Stimulated activated CD4-positive, alpha-beta T cell treated with anti-CD3 and anti-CD28 coated beads, TNF-alpha, amount 100 ng/mL, for 48 hours (primary cell): ENCODE measurements at places on chromosomes 13 and 19.

DNA sequence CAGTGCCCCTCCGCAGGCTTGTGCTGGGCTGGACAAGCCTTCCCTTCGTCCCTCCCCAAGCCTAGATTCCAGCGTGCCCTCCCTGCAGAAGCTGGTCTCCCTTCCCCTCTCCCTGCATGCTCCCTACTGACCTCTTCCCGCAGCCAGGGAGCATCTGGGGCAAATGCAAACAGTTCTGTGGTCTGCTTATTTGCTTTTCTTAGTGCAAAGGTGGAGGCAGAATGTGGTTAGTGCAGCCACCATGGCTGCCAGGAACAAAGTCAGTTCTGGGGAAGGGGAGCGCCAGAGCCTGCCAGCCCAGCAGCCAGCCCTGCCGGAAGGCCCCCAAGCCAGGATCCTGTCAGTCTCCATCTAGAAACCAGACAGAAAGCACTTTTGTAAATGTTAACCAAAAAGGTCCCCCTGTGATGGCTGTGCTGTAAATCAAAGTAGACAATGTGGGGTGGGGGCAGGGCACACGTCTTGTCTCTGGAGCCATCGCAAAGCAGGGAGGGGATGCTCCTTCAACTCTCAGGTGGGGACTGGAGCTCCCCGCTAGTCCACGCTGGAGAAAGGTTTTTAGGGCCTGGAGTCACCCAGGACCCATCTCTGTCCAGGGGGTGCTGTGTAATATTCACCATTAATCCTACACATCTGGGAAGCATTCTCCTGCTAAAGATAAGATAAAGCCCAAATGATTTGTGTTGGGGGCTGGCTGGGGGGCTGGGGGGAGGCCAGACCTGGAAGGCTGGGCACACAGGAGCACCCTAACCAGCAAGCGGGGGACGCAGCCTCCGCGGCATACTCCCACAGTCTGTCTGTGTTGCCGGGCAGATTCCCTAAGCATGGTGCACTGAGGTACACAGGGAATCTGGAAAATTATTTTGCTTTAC is 30.9 kb downstream of the SERP2 start:
- DNase-seq, result no peak

DNA sequence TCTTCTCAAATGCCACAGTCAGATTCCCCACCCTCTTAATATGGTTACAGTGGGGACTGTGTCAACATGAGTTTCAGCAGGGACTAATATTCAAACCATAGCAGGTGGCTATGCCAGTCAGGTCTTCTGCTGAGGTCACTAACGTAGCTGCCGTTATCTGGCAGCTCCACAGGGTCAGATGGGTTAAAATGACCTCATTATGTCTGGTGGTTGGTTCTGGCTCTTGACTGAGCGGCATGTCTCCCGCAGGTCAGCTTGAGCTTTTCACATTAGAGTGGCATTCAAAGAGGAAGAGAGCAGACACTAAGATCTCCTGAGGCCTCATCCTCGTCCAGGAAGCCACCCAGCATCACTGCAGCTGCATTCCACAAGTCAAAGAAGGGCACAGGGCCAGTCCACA is 21.4 kb upstream of the IPO5 start:
- DNase-seq, result no peak

DNA sequence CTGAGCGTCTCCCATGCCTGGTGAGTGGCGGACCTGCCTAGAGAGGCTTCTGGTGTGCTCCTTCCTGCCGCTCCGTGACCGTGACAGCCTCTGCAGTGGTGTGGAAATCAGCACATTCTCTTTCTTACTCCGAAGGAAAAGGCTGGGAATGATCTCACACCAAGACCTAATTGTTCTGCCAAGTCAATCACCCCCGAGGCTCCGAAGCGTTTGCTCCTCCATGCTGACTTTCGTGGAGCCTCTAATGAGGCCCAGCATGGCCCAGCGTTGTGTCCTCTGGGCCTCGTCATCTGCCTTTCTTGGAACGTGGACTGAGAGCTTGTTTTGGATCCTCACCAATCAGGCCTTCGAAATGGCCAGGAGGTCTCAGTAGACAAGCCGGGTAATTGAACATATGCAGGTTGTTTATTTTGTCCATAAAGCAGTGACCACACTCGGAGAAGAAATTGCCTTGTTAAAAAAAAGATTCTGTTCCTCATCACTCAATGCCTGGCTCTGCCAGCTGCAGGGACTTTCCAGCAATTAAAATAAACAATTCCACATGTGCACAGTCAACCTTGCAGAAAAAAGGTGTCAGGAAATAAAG is 107.1 kb downstream of the UBL3 start:
- no peak for DNase-seq

DNA sequence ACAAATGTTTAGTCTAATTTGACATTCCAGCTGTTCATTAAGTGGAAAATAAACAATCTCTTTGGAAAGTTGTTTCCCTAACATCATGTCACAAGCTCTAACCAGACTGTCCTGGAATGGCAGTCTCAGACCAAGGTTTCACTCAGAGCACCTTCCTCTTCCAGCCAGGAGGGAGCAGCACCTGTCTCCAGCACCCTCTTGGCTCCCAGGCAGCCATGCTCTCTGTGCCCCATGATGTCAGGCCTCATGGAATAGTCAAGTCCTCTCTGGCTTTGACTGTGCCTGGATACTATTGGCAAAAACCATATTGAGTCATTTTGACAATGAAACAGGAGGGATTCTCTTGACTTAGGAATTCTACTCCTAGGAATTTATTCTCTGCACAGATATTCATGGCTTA is 171.4 kb downstream of the OXGR1 start:
- no peak for DNase-seq

- DNase-seq, result no peak
Observed at GRCh38 chr19:44525721-44526430, 3.6 kb downstream of the CEACAM20 start.

DNA sequence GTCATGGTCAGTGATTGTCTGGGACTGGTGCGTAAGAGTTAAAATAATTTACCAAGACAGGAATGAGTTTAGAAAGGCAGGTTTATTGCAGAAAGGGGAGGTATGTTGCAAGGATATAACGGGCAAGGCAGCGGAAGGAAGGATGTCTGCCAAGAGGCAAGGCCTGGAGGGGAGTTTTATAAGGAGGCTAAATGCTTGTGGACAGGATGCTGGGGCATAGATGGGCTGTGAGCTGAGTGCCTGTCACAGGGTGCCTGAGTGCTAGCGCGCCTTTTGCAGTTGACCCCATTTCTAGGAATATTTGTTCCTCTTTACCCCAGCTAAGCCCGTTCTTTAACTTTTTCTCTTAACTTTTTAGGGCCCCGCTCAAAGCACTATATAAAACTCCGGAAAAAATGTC is 58.7 kb downstream of the TEX26 start:
- DNase-seq, result no peak

DNA sequence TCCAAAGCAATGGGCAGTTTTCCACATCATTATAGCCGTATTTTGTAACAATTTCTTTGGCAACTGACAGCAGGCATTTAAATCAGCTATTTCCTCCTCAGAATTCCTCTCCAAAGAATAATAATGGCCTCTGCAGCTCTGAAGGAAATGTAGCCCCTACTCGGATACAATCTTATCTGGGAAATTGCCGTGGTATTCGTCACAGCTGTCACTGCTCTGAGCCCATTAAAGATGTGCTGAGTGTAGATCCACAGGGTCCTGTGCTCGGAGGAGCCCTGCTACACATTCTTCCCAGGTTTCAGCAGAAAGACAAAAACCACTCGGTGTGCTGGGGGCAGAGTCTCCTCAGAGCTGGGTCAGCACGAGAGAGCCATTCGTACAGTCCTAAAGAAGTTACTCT is 33.1 kb downstream of the MZT1 start:
- no peak for DNase-seq

GRCh38 chr13:20696073-20696472 is 7.4 kb upstream of the IL17D start:
- no peak for DNase-seq

DNA sequence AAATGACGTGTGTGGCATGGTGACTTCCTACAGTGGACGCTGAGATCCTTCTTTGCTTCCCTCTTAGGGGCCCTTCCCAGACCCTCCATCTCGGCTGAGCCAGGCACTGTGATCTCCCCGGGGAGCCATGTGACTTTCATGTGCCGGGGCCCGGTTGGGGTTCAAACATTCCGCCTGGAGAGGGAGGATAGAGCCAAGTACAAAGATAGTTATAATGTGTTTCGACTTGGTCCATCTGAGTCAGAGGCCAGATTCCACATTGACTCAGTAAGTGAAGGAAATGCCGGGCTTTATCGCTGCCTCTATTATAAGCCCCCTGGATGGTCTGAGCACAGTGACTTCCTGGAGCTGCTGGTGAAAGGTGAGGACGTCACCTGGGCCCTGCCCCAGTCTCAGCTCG is 5.2 kb downstream of the LAIR2 start:
- no peak for DNase-seq

GRCh38 chr13:53821632-53822031 is 793.0 kb downstream of the OLFM4 start:
- DNase-seq, result no peak

DNA sequence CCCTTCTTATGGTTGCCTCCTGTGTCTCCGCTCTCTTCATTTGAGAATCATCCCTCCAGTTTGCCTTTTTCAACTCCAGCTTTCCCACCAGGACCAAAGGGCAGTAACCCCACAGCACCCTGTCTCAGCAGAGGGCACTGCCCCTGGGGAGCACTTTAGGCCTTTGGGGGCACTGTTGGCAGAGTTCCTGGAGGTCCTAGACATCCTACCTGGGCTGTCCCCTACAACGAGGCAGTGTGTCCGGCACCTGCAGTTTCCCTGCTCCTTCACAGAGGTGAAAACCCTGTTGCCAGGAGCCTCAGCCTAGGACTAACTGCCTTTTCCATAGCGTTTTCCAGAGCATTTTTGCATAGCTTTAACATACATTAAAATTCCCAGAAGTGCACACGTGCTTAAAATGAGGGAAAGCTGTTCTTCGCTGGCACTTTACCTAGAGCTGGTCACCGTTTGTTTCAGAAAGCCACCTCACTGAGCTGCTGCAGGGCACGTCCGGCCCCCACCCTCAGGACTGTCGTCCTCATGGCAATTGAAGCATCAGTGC is 234.9 kb downstream of the TEX29 start:
- DNase-seq, result no peak

DNA sequence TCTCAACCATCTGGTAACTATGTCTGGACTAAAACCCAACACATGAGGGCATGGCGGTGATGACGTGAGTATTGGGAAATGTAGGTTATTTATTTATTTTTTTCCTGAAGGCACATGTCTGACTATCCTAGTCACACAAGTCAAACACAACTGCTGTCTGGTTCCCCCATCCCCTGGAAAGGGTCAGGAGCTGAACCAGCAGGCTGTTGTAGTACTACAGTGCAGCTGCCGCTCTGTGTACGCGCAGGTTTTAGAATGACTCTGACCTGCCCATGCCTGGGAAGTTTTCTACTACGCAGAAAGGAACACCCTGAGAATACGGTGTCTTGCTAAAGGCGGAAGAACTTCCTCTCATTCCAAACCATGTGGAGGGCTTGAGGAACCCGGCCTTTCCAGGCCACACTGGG is 1.2 kb downstream of the SLC7A1 start:
- peak; percentile 29 for DNase-seq

GRCh38 chr13:66659701-66660467 is 570.3 kb downstream of the PCDH9 start:
- no peak for DNase-seq

GRCh38 chr13:102902789-102903347 is 57.0 kb downstream of the ERCC5 start:
- no peak for DNase-seq

GRCh38 chr13:27425158-27425917 is 919 bp downstream of the GTF3A start:
- DNase-seq, result no peak

DNA sequence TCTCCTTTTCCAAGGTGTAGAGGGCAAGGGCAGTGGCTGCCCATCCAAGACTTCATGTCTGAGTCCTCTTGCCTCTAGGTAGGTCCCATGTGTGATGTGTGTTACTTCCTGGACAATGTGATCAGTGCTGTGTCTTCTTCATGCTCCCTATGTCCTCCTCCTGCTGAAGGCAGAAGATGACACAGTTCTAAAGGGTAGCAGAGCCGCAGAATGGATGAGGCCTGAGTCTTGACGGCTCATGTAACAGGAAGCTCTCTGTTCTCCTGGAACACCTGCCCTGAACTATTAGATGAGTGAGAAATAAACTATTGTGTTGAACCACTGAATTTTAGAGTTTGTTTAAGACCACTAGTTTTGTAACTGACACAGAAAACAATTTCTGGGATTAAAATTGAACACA is 165.9 kb downstream of the NDFIP2 start:
- no peak for DNase-seq

GRCh38 chr19:50897191-50897607 is 14.0 kb downstream of the KLK4 start:
- DNase-seq, result no peak

- DNase-seq, result no peak
Observed at GRCh38 chr19:5148794-5149190, 179.9 kb downstream of the KDM4B start.

- no peak for DNase-seq
Observed at GRCh38 chr13:31012655-31013024, 80.2 kb downstream of the TEX26 start.

GRCh38 chr19:45168767-45169351 is 8.1 kb upstream of the NKPD1 start:
- DNase-seq, result no peak

GRCh38 chr13:40403509-40404241 is 262.8 kb downstream of the FOXO1 start:
- no peak for DNase-seq

DNA sequence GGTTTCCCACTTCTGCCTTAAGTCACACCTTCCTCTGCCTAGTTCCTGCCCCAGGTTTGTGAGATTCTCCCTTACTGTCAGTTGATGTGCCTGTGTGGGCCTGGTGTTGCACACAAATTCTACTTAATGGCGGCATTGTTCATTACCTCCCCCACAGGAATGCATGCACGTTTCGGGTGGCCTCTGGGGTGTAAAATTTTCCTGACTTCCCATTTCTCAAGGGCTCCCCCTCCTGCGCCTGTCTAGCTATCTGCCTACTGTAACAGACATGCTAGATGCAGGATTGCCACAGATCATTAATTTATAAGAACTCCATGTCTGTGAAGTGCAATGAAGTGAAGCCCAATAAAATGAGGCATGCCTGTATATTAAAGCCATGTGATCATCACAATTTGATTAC is 1466.3 kb downstream of the PCDH9 start:
- DNase-seq, result no peak

DNA sequence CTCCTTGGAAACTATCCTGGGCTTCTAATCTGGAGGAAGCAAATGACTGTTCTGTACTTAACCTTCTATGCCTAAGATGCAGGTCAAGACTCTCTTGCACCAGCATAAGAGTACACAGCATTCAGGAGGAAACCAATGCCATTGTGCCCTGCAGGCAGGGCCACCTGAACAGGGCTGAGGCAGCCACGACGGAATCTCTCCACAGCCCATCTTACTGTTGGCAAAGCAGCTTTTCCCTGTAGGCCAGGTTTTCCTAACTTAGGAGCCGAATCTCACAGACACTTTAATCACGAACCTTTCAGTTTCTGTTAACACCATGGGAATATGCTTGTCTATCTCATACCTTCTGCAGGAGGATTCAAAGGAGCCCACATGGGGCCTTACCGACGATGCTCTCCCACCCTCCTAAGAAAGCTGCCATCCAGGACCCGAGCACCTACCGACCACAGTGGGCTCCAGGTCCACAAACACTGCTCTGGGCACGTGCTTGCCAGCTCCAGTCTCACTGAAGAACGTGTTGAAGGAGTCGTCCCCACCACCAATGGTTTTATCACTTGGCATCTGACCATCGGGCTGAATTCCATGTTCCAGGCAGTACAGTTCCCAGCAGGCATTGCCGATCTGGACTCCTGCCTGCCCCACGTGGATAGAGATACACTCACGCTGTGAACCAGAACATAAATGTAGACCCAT is 2.6 kb downstream of the TUBA3C start:
- DNase-seq, result no peak
